Activated naive CD8-positive, alpha-beta T cell treated with anti-CD3 and anti-CD28 coated beads for 36 hours (primary cell): ENCODE measurements at places on chromosomes 4 and X. TPM values are rescaled to one million over a fixed set of nuclear protein-coding genes. Genes with fewer than 3 reads are reported as not detected.

The SLC4A4 gene
- 0.06 TPM for total RNA-seq

The MMRN1 gene
- total RNA-seq = not detected

The SULT1B1 gene
- total RNA-seq = 0.80 TPM

The RPL39 gene
- total RNA-seq = 2,459 TPM

The LNX1 gene
- not detected for total RNA-seq

The MGARP gene
- 0.38 TPM for total RNA-seq
